Natural killer cell (primary cell): ENCODE measurements at places on chromosomes 1 and 21.
A peak's percentile ranks its signal among the peaks of the same experiment; 100 is the strongest.

DNA sequence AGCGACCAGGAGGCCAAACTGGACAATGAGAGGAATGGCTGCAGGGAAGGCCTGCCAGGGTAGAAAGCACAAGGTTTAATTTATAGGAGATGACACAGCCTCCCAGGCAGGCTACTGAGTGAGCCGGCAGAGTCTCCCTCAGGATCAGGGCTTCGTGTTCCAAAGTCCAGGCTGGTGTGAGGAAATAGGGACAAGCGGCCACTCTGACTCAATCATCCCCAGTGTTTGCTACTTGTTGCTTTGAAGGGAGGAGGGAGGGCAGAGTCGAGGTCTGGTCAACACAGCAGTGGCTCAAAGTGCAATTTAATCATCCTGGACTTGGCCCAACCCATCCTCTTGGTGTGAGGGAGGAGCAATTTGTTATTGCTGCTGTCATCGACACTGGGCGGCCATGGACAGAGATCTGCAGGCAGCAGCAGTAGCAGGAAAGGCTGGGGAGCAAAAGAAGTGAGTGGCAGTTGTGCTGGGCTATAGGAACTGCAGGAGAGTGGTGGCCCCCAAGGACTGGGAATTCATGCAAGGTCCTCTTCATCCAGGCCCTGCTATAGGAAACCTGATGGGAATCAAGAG is 27.5 kb downstream of the TBX15 start:
- H3K4me3 ChIP-seq = no peak overlapping the region
- no peaks in the 10 kb centered on the region for H3K27me3 ChIP-seq
- DNase-seq = no peak
- H3K27ac ChIP-seq = no peak overlapping the region

DNA sequence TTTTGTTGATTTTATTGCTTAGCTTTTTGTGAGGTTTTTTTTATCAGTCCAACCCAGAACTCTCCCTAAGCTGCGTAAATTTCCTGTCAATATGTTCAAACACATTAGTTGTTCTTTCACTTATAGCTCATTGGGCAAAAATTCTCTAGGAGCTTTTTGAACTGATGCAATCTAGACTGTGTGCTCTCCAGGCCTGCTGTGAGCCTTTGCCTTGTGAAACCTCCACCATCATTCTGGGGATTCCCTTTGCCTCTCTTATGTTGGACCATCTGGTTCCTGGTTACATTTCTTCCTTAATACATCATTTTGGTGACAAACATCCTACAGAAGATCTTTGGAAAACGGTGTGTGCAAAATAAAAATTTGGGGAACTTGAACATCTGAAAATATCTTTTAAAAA is 247.2 kb downstream of the LRRC7 start:
- no peaks in the 10 kb centered on the region for H3K27me3 ChIP-seq
- H3K27ac ChIP-seq = no peak overlapping the region
- no peaks in the 10 kb centered on the region for H3K4me1 ChIP-seq
- no peak for DNase-seq

DNA sequence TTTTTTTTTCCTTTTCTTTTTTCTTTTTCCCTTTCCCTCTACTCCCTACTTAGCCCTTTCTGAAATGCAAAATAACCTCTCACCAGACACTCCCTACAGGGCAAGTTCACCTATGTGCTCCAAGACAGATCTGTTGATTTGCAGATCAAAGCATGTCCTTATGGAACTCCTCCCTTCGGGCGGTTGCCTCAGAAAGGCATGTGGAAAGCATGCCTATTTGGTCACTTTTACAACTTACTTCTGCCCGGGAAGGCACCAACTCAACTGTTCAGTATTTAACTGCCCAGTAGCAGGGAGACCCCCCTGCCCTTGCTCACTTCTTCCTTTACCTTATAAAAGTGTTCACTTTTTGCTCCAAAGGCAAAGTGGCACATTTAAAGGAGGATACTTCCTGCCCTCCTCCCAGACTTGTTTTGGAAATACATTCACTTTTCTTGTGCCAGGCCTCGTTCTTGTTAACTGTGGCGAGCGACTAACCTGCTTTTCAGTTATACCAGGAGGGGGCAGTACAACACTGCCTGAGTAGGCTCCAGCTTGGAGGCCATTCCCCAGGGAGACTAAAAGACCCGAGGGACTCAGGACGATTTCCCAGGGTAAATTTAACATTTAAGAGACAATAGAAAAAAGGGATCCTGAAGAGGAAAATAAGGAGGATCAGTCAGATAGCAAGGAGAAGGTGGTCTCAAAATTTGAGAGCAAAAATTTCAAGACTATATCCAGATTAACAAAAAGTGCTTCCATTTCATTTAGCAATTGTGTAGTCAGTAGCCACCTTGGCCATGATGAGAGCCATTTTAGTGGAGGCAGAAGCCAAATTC is 12.3 kb upstream of the SLAMF7 start:
- H3K4me3 ChIP-seq = no peak overlapping the region
- H3K36me3 ChIP-seq = no peaks in the 10 kb centered on the region
- peak; percentile 90 for DNase-seq
- no peak overlapping the region for H3K27ac ChIP-seq
- peaks cover 14% of the 10 kb centered on the region for H3K4me1 ChIP-seq
- H3K27me3 ChIP-seq = no peaks in the 10 kb centered on the region

- H3K4me3 ChIP-seq = no peak overlapping the region
- no peaks in the 10 kb centered on the region for H3K27me3 ChIP-seq
- H3K36me3 ChIP-seq = no peaks in the 10 kb centered on the region
Measured at GRCh38 chr1:161735837-161736236, 13.7 kb upstream of the DUSP12 start.
